ENCODE measurements at places on chromosomes 12 and 14.

- DNase-seq: no peak
Observed at GRCh38 chr14:32121536-32121935, 44.4 kb downstream of the ARHGAP5 start.

- DNase-seq: no peak
Observed at GRCh38 chr14:72880820-72881219, 13.1 kb downstream of the DPF3 start.

GRCh38 chr14:42719391-42719790 is 1112.7 kb downstream of the LRFN5 start:
- no peak for DNase-seq

DNA sequence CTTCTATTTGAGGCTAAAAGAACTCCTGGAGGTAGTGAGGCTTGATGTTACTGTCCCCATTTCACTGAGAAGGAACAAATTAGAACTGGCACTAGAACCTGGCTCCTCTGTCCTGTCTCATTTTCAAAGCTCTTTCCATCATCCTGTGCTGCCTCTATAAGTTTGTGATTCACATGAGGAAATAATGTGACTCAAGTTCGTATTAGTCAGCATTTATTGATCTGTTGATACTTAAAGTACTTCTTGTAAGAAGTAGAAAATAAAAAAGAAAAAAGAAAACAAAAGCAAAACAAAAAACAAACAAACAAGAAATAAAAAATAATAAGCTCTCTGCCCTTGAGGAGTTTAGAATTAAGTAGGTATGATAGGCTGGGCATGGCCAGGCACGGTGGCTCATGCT is 2.3 kb upstream of the ESPL1 start:
- no peak for DNase-seq

DNA sequence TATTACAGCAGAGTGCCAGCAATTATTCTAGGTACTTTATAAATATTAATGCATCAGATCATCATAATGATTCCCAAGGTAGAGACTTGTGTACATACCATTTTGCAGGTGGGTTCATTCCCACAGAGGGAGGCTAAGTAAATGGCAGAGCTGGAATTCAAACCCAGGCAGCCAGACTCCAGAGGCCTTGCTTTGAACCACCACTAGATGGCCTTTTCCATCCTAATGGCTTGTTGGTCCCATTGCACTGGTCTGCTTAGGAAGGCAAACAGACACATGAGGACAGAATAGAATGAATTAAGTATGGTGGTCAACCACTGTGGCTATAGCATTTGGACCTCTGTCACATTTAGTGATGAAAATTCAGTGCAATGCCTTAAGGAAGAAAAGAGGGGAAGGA is 158.7 kb downstream of the METTL25 start:
- DNase-seq: peak; percentile 21

GRCh38 chr12:3419558-3419957 is 71.4 kb upstream of the PRMT8 start:
- no peak for DNase-seq

- DNase-seq: no peak
Observed at GRCh38 chr12:32499048-32499447, 99.7 kb downstream of the FGD4 start.

DNA sequence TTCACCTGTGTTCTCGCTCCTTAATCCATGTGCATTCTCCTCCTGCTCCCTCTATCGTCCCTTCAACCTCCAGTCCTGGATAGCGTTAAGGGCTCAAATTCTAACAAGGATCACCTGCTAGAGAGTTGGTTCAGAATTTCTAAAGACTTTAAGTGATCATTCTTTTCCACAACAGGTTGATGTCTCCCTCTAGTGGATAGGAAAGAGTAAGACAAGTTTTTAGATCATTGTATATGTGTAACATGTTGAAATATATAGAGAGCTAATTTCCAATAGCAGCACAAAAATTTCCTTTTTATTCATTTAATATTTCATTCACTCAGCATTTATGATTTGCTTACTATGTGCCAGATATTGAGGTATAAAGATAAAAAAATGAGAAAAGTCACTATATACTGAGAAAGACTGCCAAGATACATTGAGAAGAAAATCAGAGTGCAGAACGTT is 9.3 kb upstream of the ESR2 start:
- DNase-seq: peak; percentile 69

- DNase-seq: peak; percentile 85
Observed at GRCh38 chr12:121812320-121812871, 8.6 kb downstream of the SETD1B start.

- no peak for DNase-seq
Observed at GRCh38 chr14:22896356-22896755, 13.3 kb downstream of the REM2 start.

DNA sequence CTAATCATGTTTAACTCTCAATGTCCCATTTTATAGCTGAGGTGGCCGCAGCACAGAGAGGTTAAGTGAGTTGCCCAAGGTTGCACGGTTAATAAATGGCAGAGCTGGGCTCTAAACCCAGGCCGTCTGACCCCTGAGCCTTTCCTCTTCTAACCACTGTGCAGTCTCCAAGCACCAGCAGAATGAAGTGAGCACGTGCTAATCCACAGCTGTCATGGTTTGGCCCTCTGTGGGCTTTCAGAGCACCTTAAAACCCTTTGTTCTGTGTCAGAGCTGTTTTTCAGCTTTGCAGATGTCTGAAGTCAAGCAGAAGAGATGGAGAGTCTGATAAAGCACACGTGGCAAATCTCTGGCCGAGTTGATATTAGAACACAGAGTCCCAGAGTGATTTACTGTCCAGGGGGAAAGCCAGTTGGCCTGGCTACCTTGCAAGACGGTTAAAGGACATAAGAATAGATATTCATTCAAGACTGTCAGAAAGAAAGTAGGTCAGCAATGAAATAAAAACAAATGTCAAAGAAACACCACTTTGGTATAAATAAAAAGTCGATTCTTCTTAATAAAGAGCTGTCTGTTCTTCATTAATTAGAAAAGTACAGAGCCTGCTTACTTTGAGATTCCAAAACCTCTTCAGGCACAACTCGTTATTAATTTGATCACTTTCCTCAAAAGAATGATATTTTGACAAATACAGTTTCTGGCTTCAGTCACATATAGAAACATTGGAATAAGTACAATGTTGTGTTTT is 107.3 kb downstream of the CRADD start:
- DNase-seq: peak; percentile 39

DNA sequence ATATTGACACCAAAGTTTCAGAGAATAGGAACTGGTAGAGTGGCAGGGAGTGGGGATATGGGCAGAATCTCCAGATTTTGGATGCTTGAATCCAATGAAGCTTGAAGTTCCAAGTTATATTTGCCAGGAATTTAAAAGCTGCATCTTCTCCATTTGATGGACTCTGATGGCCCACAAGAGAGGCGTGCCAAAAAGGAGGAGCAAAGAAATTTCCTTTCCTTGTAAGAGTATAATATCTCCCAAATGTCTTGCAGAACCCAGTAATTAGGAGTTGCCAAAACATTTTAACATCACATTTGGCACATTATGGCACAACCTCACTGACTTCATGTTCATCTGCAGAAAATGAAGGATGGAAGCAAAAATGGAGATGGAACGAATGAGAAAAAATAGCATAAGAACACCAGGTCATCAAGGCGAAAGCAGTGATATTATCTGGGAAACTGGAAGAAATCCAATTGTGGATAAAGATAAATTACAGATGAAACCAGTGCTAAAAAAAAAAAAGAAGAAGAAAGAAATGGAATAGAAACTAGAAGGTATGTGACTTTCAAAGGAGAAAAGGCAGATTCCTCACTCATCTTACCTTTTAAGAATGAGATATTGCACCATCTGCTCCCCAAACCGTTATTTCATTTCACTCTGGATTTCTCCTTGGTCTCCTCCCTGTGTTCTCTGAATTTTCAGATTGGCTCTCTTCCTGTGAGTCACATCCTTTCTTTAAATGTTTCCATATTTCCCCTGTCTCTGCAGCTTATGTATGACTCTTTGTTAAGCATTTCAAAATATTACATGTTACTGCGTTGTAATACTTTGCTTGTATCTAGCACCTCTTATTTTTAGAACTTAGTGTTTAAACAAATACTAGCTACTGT is 13.5 kb upstream of the FLRT2 start:
- peak; percentile 83 for DNase-seq

DNA sequence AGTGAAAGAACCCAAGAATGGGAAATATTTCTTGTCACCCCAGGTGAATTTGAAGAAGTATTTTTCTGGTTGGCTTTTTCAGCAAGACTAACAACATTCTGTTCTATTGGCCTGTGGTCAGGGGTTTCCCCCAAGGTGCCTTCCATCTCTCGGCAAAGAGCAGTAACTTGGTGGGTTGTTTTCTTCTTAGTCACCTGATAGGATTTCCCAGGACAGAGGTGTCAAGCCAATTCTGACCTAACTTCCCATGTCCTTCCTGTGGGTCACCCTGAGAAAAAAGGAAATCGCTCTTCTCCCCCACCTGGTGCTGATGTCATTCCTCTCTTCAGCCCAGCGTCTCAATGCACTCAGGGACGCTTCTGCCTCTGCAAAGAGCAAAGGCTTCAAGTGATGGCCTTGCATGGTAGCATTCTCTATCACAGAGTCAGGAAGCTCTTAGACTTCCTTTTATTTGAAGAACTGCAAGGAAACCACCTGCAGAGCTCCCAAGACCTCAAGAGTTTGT is 16.1 kb upstream of the IFNG start:
- peak; percentile 6 for DNase-seq

GRCh38 chr12:89351489-89352241 is 636 bp downstream of the DUSP6 start:
- peak; percentile 68 for DNase-seq

- peak; percentile 91 for DNase-seq
Observed at GRCh38 chr12:131912518-131913274, 16.4 kb upstream of the PUS1 start.

GRCh38 chr12:104467346-104467837 is 10.6 kb downstream of the CHST11 start:
- no peak for DNase-seq

DNA sequence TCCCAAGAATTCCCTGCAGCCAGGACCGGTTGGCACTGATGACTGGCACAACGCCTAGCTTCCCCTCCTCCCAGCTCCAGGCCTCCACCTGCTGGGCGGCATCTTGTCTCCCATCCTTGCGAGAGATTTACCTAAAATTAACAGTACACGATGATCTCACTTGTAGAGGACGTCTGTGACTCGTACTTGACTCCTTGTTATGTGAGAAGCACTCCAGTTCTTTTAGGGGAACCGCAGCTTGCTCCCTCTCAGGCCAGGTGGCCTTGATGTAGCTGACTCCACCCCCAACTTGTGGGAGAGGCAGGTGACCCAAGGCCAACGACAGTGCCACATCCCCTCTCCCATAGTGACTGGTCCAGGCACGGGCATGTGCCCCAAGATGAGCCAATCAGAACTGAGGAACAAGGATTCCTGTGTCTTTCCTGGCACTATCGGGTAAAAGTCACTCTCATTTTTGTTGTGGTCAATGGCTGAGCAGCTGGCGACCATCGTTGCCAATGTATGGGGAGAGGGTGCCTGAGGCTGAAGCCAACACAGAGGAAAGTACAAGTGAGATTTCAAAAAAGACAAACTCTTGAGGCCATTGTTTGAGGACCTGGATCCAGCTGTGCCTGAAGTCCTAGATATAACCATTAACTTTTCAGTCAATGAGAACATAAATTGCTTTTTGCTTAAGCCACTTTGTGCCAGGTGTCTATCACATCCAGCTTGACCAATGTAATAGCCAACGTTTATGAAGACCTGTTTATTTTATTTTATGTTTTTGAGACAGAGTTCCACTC is 208.7 kb downstream of the RBM19 start:
- DNase-seq: no peak

DNA sequence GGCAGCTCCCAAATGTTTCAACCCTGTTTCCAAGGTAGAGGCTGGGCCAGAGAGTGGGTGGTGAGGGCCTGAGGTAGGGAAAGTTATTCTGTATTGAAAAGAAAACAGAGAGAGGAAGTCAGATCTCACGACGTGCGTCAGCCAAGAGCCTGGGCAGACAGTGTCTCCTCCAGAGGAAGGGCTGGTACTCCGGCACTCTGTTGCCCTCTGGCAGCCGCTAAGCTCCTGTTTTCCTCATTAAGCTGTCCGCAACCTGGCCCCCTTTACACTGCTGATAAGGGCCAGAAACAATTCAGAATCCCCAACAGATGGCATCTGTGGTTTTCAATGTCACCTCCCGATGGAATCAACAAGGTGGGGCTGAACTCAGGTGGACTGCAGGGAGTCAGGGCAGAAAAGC is 26.0 kb upstream of the LTBP2 start:
- peak; percentile 18 for DNase-seq

GRCh38 chr14:70812124-70812818 is 3.0 kb upstream of the MAP3K9 start:
- DNase-seq: no peak

GRCh38 chr12:130478786-130479185 is 141.1 kb downstream of the PIWIL1 start:
- no peak for DNase-seq

DNA sequence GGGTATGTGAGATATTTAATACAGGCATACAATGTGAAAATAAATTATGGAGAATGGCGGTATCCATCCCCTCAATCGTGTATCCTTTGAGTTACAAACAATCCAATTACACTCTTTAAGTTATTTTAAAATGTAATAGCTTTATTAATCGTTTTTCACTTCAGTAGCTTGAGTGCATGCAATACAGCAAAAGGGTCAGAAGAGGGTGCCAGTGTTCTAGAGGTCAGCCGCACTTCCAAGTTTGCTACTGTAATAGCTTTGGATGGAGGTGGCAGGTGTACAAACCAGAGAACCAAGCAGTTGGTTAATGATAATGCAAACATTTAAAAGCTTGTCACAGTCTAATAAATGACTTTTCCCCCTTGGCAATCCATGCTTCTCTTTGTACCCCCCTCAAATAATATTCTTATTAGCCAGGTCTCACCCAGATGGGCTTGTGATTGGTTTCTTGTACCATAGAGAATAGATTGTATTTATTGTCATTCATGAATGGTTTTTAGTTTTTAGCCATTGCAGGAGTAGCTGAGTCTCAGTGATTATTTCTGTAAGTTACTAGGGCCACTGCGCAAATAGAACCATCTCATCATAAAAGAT is 127.0 kb downstream of the ERC1 start:
- DNase-seq: peak; percentile 89

GRCh38 chr14:52987042-52987441 is 36.2 kb upstream of the FERMT2 start:
- no peak for DNase-seq

GRCh38 chr14:24699052-24699451 is 65.1 kb upstream of the GZMB start:
- DNase-seq: no peak

DNA sequence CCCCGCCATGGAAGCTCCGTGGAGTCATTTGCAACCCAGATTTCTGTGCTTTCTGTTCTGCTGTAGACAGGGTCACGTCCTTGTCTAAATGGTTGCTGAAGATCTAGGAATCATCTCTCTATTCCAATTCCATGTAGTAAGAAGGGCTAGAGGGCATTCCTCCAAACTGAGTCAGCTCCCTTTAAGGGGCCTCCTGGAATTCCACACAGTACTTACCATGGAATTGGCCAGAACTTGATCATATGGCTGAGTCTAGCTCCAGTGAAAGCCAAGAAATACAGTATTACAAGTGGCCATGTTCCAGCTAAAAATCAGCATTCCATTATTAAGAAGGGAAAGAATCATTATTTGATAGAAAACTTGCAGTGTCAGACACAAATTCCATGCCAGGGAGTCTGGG is 171.9 kb downstream of the PRKCH start:
- DNase-seq: peak; percentile 57

GRCh38 chr14:88264116-88264515 is 59.0 kb downstream of the KCNK10 start:
- no peak for DNase-seq

All from lung microvascular endothelial cell (primary cell).